ENCODE measurements at places on chromosomes 13 and 19.
A peak's percentile ranks its signal among the peaks of the same experiment; 100 is the strongest.

DNA sequence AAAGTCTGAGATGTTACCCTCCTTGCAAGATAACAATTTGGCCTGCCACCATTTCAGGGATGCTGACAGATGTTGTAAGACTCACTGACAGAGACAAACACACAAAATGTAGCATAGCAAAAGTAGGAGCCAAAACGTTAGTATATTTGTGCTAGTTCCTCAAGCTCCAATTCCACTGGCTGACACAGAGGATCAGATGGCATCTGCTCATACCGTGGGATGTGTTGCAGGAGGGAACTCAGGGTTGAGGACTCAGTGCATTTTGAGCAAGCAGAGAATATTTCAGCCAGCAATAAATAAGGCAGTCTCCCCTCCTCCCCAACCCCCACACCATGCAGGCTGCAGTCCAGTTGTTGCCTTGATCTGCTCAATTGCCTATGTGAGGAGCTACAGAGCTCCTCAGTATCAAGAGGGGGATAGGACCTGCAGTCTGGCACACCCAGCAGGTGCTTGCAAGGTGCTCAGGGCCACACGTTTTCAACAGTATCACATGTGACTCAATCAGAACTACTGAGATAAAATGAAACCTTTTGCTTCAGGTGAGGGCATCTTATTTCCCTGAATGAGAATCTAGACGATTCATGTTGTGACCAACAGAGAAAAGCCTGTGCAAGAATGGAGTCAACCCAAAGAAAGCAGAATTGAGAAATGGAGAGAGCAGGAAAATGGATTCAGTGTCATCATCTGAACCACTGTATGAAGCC is 23.6 kb upstream of the LRCH1 start:
- no peak for DNase-seq

GRCh38 chr19:45276284-45276687 is 25.2 kb downstream of the MARK4 start:
- peak; percentile 19 for DNase-seq

- peak; percentile 74 for DNase-seq
Measured at GRCh38 chr19:18292810-18293641, 11.6 kb upstream of the JUND start.

DNA sequence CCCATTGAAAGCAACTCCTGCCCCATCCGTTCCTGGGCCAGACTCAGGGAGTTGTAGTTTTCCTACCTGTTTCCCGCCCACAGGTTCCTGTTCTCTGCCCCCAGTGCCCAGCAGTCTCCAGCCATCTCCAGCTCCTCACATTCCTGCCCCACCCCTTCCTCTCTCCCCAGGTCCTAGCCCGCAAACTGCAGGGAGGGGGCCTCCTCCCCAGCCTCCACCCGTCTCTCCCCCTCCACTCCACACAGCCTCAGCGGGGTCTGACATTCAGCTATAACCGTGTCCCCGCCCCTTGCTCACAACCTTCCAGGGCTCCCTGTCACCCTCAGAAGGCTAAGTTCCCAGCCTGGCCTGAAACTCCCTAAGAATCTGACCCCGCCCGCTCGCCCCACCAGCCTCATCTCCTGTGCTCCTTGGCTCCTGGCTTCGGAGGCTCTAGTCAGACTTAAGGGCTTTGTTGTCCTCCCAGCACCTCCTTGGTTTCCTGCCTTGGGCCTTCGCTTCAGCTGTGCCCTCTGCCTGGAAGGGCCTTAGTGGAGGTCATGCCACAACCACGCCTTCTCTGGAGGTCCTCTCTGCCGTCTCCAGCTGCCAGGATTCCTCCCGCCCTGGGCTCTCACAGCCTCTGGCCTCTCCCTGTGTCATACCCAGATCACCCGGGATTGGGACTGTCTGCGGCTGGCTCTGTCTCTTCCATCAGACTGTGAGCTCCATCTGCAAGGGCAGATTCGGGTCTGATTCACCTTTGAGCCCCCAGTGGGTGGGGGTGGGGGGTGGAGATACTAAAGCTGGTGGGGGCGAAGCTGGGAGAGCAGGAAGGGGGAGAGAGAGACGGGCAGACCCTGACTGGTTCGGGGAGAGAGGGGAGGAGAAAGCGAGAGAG is 5.1 kb upstream of the SPACA6 start:
- peak; percentile 58 for DNase-seq

DNA sequence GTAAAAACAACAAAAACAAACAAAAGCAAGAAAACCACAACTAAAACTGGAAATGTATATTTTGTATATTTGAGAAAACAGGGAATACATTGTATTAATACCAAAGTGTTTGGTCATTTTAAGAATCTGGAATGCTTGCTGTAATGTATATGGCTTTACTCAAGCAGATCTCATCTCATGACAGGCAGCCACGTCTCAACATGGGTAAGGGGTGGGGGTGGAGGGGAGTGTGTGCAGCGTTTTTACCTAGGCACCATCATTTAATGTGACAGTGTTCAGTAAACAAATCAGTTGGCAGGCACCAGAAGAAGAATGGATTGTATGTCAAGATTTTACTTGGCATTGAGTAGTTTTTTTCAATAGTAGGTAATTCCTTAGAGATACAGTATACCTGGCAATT is 17.1 kb downstream of the KLF5 start:
- no peak for DNase-seq

DNA sequence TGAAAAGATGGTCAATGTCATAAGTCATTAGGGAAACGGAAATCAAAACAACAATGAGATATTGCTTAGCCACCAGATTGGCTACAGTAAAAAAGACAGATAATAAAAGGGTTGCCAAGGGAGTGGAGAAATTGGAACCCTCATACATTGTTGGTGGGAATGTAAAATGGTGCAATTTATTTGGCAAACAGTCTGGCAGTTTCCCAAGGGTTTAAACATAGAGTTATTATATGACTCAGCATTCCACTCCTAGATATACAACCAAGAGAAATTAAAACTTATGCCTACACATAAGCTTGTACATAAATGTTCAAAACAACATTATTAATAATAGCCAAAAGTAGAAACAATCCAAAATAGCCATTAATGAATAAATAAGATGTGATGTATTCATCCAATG is 9.9 kb upstream of the ZNF227 start:
- DNase-seq: no peak

GRCh38 chr13:20141238-20142022 is 19.4 kb downstream of the GJA3 start:
- DNase-seq: no peak

DNA sequence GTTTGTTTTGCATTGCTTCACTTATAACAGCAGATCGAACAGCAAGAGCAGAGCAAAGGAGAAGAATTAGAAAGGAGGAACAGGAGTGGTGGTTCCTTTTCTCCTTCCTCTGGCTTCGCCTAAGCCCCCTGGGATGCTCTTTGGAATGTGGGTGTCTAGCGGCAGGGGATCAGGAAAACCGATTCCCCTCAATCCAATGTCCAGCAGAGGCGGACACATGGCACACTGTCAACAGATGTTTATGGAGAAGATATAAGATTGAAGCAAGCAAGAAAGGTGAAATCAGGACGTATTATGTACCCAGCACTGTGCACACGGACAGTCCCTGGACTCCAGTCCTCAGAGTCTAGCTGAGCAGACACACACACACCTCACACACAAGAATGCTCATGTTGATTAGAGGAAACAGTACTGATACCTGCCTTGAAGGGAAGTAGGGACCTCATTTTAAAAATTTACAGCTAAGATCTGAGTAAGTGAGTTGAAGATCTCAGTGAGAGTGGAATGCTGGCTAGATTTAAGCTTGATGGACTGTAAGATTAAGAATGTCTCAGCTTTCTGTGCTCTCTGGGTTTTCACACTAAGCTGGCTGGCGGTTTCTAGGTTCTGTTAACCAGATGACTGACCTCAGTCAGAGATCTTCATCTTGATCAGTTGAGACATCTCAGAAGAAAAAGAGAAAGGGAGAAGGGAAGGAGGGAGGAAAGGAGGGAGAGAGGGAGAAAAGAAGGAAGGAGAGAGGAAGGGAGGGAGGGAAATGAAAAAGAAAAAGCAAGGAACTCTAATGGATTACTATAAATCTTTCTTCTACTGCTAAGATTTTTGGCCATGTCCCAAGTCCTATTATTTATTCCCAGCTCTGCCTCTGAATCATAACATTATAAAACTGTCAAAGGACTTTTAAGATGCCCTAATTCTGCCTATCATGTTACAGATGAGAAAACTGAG is 44.8 kb downstream of the FLT1 start:
- no peak for DNase-seq

DNA sequence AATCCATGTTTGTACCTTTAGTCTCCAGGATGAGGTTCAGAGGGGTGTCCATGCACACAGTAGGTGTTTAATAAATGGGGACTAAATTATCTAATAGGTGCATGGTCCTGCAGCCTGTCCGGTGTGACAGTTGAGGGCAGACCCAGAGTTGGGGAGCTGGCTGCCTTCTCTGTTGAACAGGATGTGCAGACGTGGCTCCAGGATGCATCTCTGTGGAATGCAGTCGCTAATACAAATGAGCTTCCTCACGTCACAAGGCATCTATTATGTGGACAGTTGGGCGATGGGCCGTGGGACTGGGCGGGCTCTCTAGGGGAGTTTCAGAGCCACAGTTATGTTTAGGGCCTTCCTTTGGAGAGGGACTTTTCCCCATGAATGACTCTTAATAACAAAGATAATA is 71.0 kb downstream of the SIPA1L3 start:
- no peak for DNase-seq

DNA sequence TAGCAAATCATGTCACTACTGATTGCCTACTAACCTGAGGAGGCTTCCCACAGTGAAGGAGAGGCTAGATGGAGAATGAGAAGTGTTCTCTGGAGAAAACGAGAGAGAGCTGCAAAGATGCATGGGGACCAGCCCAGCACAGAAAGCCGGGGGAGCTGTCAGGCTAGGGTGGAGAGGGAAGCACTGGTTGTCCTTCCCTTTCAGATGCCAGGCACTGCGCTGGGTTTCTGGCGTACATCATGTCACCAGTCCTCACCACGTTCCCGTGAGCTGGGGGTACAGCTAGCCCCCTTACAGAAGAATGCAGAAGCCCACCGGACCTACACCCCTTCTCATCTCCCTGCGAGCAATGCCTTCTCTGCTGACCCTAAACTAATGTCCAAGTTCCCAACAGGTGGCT is 86.0 kb downstream of the STK24 start:
- no peak for DNase-seq

DNA sequence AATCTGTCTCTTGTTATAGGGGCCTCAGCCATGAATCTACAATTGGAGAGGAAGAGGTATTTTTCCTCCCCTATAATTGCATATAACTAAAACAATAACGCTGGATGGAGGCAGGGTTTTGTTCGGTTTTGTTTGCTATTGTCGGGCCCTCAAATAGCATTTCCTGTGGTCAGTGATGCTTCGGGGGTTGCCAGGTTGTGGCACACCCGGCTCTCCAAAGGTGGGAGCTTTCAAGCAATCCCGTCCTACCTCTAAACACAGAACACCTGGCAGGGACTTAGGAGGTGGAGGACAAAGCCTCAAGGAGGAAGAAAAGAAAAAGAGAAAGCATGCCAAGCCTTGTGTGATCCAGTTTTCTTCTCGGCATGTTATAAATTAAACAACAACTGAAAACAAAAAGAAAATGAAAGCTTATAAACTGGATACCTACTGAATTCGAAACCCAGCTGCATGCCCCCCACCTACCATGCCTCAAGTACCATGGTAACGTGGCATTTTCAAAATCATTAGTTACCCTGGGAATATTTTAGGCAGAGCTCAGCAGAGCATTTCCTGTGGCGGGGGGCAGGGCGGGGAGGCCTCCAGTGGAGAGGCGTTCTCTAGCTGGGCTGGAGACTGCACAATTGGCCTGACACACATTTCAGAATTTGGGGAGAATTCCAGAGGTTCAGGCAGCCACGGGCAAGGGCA is 213.8 kb downstream of the DCLK1 start:
- no peak for DNase-seq

DNA sequence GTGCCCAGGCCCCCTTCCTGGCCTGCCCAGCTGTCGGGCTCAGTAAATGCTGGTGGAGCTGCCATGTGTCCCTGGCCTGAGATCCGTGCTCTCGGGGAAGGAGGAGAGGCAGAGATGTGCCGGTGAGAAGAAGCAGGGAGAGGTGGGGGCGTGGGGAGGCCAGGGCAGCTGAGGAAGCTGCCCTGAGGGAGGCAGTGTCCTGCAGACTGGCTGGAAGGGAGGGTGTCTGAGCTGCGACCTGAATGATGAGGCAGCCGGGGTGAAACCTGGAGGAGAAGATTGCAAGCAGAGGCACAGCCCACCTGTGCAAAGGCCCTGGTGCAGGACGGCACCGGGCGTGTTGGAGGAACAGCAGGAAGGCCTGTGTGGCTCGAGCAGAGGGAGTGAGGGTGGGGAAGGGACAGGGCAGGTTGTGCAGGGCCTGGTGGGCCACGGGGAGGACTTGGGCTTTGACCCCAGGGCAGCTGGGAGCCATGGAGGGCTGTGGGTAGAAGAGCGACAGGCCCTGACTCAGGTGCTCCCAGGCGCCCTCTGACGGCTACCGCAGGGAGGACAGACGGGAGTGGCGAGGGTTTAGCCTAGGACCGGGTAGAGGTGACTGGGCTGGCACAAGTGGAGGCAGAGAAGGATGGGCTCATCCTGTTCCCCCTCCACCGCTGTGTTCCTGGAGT is 14.0 kb upstream of the CELF5 start:
- peak; percentile 59 for DNase-seq

DNA sequence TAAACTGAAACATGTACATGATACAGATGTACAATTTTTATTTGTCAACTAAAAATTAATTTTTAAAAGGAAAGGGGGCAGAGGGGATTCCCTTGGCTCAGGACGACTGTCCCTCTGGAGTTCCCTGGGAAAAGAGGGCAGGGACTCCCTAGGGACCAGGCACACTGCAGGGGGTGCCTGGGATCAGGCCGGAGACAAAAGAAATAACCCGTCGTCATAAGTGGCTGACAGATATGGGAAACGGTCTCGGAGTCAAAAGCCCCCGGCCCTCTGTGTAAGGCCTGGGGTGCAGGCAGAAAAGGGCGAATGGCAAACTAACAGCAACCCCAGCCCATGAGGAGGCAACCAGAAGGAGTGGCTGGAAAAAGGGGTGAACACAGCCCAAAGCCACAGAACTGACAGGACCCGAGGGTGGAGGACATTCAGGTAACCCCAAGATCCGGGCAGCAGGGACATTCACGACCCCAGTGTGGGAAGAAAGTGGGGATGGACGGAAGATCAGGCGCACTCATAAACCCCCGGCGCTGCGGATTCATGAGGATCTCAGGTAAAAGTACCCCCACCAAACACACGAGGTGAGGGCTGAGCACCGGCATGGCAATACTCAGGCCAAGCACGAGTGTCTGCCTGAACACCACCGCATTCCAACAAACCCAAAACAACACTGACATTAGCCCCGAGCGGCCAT is 6.7 kb downstream of the MLLT1 start:
- DNase-seq: no peak

- DNase-seq: no peak
Measured at GRCh38 chr13:94706843-94707399, 5.4 kb downstream of the SOX21 start.

GRCh38 chr19:3518659-3519058 is 12.5 kb downstream of the FZR1 start:
- no peak for DNase-seq

- DNase-seq: no peak
Measured at GRCh38 chr13:43021926-43022670, 1.3 kb upstream of the DNAJC15 start.

- DNase-seq: no peak
Measured at GRCh38 chr13:106879806-106880205, 311.9 kb upstream of the ARGLU1 start.
